ENCODE measurements at places on chromosomes 16 and 17.

DNA sequence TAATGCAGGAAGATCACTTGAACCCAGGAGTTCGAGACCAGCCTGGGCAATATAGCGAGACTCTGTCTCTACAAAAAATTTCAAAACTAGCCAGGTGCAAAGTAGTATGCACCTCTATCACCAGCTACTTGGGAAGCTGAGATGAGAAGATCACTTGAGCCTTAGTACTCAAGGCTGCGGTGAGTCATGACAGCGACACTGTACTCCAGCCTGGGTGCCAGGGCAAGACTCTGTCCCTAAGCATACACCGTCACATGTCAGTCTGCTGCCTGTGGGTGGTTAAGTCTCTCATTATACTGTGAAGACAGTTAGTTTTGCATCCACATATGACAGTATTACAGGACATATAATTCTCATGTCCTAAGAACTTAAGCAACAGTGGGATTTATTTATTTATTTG lies 21.8 kb downstream of the NMRAL1 start:
- no peak for DNase-seq

GRCh38 chr17:49832840-49833599 lies 14.8 kb downstream of the TAC4 start:
- no peak for DNase-seq

- DNase-seq = no peak
Observed at GRCh38 chr17:63369233-63369632, 76.9 kb downstream of the CYB561 start.

DNA sequence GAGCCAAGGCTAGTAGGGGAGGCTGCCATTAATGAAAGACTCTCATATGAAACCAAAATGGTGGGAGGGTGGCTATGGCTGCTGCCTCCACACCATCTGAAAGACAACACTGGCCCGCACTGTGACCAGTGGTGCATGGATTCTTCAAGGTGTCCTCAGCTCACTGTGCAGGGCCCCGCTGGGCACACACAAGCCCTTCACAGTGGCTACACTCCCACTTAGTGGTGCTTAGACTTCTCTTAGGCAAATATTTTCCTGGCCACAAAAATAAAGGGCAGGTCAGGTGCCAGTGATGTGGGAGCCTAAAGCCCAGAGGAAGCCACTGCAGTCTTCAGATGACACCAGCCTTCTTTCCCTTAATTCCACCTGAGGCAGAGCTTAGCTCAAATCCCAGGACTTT lies 38.1 kb upstream of the IRX3 start:
- DNase-seq = no peak

- no peak for DNase-seq
Observed at GRCh38 chr16:64679976-64680690, 441.7 kb downstream of the CDH11 start.

GRCh38 chr17:34235389-34236028 lies 19.6 kb upstream of the CCL2 start:
- DNase-seq = no peak

DNA sequence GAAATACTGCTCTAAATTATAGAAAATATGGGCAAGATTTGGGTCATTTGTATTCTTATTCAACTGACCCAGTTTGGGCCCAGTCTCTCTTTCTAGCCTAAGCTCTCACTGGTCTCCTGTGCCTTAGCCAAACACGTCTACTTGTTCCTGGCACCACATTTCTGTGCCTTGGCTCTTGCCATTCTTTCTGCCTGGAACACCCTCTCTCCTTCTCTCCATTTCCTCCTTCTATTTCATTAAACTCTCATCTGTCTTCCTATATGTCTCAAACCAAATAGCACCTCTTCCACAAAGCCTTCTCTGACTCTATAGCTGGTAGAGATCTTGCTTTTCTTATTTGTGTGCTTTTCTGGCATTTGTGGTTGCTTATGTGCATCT lies 37.7 kb upstream of the NUFIP2 start:
- DNase-seq = no peak

GRCh38 chr17:81317961-81318605 lies 23.0 kb upstream of the SLC38A10 start:
- no peak for DNase-seq

DNA sequence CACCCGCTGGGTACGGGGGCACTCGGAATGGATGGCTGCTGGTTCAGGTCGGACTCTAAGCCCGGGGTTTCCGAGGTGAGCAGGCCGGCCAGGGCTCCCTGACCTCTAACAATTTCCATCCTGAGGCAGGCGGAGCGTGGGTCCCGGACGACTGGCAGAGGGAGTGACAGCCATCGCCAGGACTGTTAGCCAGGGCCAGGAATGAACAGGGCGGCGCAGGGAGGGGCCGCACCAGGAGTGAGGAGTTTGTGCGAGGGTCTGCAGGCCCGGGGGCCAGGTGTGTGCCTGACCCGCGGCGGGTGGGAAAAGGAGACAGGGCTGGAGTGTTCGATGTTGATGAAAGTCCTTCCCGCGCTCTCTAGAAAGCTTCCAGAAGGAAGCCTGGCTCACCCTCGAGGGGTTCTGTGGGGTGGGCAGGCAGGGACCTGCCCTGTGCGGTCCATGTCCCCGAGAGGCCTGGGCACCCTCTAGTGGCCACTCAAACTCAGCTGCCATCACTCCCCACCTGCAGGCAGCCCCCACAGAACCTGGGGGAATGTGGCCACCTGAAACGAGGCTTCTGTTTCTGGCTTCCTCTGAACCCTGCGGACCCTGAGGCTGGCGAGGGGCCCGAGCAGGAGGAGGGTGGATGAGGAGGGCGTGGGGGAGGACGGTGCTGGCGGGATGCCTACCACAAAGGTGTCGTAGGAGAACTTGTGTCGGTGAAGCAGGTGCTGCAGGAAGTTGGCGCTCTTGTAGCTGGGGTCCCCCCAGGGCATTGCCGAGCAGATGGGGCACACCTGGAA lies 8.2 kb downstream of the RNF166 start:
- DNase-seq = no peak

DNA sequence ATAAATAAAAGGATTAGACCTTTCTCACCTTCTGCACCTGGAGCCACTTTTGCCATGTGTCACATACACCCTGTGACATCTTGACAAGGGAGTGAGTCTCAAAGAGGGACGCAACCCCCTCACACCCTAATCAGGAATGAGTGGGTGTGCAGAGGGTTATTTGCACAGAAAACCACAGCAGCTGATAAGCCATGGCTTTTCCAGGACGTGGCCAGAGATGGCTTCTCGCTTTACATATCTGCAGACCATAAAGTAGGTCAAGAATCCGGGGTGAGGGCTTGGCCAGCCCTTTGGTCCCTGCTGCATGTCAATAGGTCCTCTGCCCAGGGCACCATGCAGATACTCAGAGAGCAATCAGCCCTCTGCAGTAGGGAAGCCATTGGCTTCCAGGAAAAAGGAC lies 2.4 kb upstream of the CD300LF start:
- DNase-seq = no peak

- DNase-seq = no peak
Observed at GRCh38 chr16:19292186-19292585, 6.7 kb downstream of the CLEC19A start.

GRCh38 chr17:27368151-27368795 lies 74.4 kb downstream of the WSB1 start:
- DNase-seq = no peak

DNA sequence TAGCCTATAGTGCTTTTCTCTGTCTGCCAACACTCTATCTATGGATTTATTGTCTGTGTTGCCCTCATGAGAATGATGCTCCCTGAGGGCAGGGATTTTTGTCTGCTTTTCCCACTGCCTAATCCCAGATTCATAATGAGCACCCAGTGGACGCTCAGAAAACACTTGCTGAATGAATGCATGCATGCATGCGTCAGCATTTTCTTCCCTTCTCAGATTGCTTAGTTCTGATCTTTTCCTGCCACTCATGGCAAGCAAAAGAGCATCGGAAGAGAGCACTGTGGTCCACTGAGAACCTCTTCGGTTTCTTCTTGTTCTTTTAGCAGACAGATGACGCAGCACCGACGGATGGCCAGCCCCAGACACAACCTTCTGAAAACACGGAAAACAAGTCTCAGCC lies 246.8 kb downstream of the RBFOX1 start:
- no peak for DNase-seq

GRCh38 chr17:6460531-6461161 lies 16.4 kb downstream of the PIMREG start:
- no peak for DNase-seq

- DNase-seq = no peak
Observed at GRCh38 chr16:24671455-24671954, 57.9 kb upstream of the TNRC6A start.

- no peak for DNase-seq
Observed at GRCh38 chr17:14859542-14859941, 405.6 kb downstream of the PMP22 start.

DNA sequence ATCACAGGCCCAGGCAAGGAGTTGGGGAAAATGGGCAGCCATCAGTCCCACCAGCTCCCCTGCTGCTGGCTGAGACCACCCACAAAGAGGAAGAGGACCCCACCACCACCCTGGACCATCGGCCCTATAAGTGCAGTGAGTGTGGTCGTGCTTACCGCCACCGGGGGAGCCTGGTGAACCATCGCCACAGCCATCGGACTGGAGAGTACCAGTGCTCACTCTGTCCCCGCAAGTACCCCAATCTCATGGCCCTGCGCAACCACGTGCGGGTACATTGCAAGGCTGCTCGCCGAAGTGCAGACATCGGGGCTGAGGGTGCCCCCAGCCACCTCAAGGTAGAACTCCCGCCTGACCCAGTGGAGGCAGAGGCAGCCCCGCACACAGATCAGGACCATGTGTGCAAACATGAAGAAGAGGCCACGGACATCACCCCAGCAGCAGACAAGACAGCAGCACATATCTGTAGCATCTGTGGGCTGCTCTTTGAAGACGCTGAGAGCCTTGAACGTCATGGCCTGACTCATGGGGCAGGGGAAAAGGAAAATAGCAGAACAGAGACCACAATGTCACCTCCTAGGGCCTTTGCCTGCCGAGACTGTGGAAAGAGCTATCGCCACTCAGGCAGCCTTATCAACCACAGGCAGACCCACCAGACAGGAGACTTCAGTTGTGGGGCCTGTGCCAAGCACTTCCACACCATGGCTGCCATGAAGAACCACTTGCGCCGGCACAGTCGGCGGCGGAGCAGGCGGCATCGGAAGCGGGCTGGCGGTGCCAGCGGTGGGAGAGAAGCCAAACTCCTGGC lies 3.6 kb downstream of the ZNF646 start:
- no peak for DNase-seq

- no peak for DNase-seq
Observed at GRCh38 chr16:29770250-29770929, 7.7 kb upstream of the ZG16 start.

- no peak for DNase-seq
Observed at GRCh38 chr16:78105517-78105916, 6.1 kb downstream of the WWOX start.

GRCh38 chr17:14940938-14941265 lies 324.2 kb downstream of the PMP22 start:
- no peak for DNase-seq

GRCh38 chr16:27640277-27640600 lies 90.3 kb downstream of the KATNIP start:
- DNase-seq = no peak

GRCh38 chr17:50035421-50035879 lies 20.5 kb upstream of the ITGA3 start:
- no peak for DNase-seq

DNA sequence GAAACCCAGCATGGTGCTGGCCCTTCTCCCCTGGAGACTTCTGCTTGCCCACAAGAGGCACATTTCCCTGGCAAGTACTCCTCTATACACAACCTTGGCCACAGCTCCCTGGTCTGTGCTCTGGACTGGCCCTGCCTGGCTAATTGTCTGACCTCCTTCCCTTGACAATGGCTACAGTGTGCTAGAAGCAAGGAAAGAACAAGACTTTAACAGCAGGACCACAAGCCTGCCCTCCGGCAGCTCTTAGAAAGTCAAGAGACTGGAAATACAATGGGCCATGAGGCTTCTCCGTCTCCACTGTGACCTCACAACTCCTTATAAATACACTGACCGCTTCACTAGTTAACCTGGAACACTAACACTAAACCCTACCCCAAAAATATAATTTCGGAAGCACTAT lies 36.7 kb downstream of the LIG3 start:
- no peak for DNase-seq

- no peak for DNase-seq
Observed at GRCh38 chr16:2039274-2040031, 8.2 kb downstream of the NTHL1 start.

GRCh38 chr17:82238472-82239201 lies 9.8 kb downstream of the SLC16A3 start:
- no peak for DNase-seq

DNA sequence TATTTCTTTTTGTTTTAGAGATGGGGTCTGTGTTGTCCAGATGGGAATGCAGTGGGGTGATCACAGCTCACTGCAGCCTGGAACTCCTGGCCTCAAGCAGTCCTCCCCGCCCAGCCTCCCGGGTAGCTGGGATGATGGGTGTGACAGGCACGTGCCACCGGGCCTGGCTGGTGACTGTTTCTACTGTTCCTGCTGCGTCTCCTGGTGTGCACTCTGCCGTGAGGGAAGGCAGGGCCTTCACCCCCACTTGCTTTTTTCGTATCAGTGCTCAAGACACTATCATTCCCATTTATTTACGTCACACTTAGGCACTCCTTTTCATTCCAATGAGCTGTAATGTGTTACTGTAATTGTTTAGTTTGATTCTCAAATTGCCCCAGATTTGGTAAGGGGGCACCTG lies 25.3 kb upstream of the PVALEF start:
- DNase-seq = no peak

GRCh38 chr17:71966459-71967313 lies 154.1 kb upstream of the SOX9 start:
- no peak for DNase-seq

DNA sequence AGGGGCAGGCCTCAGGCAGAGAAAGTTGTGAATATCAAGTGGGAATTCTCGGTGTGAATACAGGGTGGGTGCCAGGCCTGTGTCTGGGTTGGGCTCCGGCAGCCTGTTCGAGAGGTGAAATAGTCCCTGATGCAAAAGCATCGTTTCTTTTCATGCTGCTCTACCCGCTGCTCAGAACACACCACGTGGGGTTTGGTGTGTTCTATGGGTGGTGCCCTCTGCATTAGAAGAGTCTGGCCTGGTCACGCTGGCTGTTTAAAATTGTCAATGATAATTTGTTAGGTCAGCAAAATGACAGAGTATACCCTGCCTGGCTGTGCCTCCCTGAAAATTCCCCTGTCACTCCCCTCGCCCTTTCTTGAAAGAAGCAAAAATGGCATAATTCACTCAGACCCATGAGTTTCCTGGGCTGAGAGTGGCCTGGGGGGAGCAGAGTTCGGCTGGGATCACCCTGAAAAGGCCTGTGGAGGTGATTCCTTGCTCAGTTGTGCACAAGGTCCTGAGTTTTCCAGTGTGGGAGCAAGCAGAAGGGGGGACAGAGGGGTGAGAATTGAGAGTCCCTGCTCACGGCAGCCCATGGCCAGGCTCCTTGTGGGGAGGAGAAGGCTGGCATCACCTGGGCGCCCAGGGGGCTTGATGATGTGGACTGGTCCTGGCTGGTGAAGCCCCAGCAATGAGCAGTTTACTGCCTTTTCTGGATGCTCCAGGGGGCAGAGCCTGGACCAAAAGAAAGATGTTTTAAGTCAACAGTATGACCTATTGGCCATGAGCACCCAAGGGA lies 3.2 kb downstream of the CACNG5 start:
- no peak for DNase-seq
